CD4-positive, alpha-beta T cell treated with Interleukin-4 for 4 hours (primary cell): ENCODE measurements at places on chromosomes 4 and X.
A peak's percentile ranks its signal among the peaks of the same experiment; 100 is the strongest.

GRCh38 chr4:13701937-13702446, 74.5 kb upstream of the BOD1L1 start:
- DNase-seq = no peak

GRCh38 chrX:40524423-40524822, 56.3 kb upstream of the ATP6AP2 start:
- DNase-seq = no peak

DNA sequence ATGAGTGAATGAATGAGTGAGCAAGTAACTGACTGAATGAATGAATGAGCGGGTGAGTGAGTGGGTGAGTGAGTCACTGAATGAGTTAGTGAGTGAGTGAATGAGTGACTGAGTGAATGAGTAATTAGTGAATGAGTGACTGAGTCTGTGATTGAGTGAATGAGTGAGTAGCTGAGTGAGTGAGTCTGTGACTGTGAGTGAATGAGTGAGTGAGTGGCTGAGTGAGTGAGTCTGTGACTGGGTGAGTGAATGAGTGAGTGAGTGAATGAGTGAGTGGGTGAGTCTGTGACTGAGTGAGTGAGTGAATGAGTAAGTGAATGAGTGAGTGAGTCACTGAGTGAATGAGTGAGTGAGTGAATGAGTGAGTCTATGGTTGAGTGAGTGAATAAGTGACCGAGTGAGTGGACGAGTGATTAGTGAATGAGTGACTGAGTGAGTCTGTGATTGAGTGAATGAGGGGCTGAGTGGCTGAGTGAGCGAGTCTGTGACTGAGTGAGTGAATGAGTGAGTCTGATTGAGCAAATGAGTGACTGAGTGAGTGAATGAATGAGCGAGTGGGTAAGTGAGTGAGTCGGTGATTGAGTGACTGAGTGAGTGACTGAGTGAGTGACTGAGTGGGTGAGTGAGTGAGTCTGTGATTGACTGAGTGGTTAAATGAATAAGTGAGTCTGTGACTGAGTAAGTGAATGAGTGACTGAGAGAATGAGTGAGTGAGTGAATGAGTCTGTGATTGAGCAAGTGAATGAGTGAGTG, 223.0 kb upstream of the PSAPL1 start:
- DNase-seq = no peak

GRCh38 chr4:176767183-176767582, 25.5 kb downstream of the VEGFC start:
- DNase-seq = no peak

DNA sequence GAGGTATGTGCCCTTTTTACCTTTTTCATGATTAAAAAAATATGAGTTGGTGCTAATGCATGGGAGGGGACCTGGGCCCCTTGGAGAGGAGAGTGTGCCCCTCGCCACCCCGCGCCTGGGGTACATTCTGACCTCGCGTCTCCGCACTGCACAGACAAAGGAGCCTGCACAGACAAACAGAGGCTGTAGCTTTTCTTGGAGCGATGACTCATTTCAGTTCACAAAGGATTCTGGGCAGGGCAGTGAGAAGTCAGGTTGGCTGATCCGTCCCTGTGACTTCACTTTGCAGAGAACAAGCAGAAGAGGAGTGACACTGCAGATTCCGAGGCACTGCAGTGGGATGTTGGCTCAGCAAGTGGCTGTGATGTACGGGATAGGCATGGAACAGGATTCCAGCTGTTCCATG, 82.9 kb downstream of the STOX2 start:
- no peak for DNase-seq

GRCh38 chrX:133511041-133511440, 95.8 kb upstream of the GPC4 start:
- DNase-seq = no peak

- DNase-seq = peak; percentile 12
These were observed 3.1 kb upstream of the FGB start for GRCh38 chr4:154559494-154560418.

- no peak for DNase-seq
These were observed 27.2 kb upstream of the C4orf17 start for GRCh38 chr4:99483636-99484035.

GRCh38 chr4:98996056-98996764, 689 bp downstream of the METAP1 start:
- DNase-seq = peak; percentile 22

DNA sequence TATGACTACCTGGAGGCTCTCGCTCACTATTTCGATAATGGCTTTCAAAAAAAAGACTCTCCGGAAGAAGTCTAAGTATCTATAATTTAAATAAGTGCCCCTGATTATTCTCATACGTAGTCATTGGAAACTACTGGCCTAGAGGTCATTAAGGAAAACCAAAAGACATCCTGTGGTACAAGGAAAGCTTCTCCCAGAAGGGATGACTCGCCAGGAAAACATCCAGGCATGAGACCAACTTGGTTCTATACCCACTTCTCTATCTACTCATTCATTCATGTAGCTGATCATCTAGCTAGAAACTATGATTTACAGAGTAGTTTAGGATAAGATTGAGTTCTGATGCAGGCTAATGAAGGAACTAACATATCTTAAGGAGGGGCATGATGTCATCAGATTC, 37.7 kb downstream of the SOX3 start:
- no peak for DNase-seq

GRCh38 chr4:135359128-135359527, 1157.5 kb upstream of the PABPC4L start:
- DNase-seq = no peak

- no peak for DNase-seq
These were observed 19.7 kb downstream of the CYSLTR1 start for GRCh38 chrX:78307665-78308064.
